Activated CD4-positive, alpha-beta T cell treated with anti-CD3 and anti-CD28 coated beads for 48 hours (primary cell): ENCODE measurements at places on chromosomes 6 and 20.

DNA sequence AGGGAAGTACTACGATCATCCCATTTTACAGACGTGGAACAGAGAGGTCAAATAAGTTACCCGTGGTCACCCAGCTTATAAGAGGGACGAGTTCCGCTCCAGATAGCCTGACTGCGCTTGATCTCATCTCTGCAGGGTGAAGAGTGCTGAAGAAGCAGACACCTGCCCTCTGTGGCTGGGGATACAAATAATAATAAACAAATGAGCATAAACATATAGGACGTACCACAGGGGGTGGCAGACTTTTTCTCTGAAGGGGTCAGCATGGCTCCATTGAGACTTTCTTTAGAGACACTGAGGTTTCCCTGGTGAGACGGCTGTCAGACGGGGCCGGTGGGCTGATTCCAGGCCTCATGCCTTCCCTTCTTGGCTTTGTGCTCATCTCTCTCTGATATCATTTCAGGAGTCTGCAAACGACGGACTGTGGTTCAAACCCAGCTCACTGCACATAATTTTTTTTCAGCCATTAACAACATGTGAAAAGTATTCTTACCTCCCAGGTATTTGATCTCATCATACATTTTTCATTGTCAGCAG lies 47.1 kb downstream of the IRF4 start:
- DNase-seq = no peak

- DNase-seq = no peak
Observed at GRCh38 chr6:145583753-145584152, 151.6 kb downstream of the EPM2A start.

DNA sequence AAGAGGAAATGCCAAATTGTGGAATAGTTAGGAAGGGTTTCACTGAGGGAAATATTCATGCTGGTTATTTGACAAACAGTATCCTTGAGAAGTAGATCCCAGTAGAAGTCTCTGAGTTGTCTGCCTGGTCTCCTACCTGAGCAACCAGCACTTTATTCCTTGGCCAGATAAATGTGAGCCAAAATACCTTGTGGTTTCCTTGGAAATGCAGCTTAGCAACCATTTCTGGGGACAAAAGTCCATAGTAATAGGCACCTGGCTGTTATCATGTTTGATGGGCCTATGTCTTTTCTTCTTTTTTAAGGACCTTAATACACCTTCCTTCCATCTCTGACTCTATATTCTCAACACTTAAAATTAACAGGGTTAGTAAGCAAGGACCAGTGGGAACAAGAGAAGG lies 217.1 kb upstream of the MARCKS start:
- no peak for DNase-seq

GRCh38 chr6:15387118-15387517 lies 141.2 kb downstream of the JARID2 start:
- peak; percentile 29 for DNase-seq

DNA sequence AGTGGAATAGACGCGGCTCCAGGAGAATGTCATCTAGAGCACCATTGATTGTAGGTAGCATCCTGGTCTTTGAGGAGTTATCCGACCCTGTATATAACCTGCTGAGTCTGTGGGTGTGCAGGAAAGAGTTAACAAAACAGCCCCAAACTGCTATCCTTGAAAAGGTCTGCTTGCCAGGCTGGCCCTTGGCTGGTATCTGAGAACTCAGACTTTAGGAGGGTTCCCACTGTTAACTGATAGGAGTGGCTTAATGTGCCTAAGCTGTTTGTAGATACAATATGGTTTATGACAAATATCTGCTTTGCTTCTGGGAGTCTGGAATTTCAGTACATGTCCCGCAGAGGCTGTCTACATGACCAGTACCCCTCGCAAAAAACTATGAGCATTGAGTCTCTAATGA lies 27.6 kb upstream of the MCUR1 start:
- DNase-seq = no peak

GRCh38 chr20:63070771-63071540 lies 64.2 kb upstream of the BHLHE23 start:
- no peak for DNase-seq

DNA sequence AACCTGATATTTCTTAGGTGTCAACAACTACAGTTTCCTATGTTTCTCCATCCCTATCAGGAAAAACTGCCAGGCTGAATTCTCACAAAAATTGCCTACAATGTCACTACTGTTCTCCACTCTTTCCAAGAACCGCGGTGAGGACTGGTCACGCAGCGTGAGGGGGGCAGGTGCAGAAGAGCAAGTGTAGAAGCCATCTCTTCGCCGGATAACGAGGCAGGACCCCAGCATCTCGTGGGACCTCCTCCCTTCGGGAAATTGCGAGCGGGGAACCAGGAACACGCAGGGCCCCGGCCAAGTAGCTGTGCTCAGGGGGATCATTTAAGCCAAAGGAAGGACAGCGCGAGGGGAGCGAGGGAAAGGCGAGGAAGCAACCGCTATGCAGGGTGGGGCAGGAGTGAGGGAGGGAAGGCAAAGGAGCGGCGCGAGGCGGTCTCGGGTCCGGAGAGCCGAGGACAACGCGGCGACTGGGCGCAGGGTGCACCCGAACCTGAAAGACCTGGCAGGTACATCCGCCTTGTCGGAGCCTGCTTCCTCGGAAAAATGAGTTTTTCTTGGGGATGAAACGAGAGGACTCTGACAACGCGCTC lies 559 bp downstream of the APMAP start:
- DNase-seq = peak; percentile 27

DNA sequence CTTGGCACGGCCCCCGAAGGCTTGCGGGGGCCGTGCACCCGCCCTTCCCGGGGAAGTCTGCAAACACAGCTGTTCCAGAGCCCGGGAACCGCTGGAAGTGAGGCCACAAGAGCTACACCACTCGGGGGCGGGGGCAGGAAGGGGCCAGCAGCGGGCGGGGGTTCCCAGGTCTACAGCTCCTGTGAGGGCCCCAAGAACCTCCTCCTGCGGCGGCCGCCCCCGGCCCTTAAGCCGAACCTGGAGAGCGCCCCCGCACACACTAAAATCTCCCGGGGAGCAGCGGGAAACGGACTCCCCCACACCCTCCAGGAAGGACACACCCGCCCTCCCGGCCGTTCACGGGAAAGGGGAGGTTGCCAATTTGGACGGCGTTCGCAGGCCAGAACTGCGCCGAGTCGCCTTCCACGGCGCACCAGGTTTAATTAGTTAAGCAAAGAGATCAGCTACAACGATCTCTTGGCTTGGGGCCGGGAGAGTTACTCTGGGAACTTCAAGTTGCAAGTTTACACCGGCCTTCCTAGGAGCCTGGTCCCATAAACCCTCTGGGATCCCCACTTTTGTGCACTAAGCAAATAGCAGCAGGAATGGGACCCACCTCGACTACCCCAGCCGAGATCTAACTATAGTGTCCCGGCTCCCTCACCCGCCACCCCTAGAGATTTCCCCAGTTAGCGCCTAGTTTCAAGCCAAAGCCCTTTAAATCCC lies 1.7 kb downstream of the JAG1 start:
- peak; percentile 18 for DNase-seq

- no peak for DNase-seq
Observed at GRCh38 chr6:121187200-121187832, 147.0 kb downstream of the TBC1D32 start.

- DNase-seq = no peak
Observed at GRCh38 chr6:103578115-103578514, 1281.6 kb downstream of the HACE1 start.

- no peak for DNase-seq
Observed at GRCh38 chr6:110613356-110613755, 136.9 kb upstream of the SLC22A16 start.

DNA sequence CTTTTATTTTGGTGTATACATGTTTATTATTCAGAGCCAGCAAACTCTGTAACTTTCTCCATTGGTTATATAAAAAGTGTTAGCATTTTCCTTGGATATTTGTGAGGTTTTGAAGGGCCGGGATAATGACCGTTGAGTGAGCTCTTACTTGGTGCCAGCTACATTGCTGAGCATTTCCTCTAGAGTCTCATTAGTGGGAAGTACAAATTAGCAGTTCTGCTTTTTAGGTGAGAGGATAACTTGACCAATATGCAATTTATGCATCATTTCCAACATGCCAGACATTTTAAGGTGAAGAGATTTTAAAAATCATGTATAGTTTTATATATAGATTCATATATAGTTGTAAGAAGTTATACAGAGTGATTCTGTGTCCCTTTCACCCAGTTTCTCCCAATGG lies 84.3 kb downstream of the CARMIL1 start:
- no peak for DNase-seq

DNA sequence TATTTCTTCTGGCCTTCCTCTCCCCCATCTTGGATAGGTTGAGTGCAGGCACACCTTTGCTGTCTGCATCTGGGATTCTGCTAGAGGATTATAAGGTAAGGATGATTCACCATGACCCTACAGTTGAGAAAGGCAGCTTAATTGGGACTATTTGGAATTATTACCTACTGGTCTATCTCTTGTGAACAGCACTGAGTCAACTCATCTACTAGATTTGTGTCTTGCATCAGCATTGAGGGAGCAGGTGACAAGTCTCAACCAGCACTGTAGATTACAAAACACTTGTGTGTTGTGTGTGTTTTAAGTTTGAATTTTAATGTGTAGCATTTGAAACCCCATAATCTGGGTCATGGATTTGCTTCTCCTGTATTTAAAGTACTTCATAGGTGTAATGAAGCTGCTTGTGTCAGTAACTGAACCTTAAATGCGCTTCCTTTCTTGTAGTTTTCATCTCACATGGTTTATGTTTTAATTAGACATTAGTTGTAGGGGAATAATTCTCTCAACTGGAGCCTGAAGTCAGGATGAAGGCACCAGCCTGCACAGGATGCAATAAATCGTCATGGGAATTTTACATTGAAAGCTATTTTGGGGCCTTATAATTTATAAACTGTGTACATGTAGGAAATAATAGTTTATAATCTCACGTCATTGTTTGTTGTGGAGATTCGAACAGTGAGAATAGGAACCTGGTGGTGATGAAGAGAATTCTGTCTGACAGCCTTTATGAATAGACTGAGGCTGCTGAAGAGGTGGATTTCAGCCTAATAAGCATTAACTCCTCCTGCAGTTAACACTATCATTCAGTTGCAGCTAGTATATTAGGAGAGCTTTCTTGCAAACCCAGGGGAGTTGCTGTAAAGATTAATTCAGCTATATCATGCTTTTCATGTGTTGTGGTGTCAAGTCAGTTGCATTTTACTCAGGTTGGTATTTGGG lies 125.1 kb downstream of the JARID2 start:
- no peak for DNase-seq

DNA sequence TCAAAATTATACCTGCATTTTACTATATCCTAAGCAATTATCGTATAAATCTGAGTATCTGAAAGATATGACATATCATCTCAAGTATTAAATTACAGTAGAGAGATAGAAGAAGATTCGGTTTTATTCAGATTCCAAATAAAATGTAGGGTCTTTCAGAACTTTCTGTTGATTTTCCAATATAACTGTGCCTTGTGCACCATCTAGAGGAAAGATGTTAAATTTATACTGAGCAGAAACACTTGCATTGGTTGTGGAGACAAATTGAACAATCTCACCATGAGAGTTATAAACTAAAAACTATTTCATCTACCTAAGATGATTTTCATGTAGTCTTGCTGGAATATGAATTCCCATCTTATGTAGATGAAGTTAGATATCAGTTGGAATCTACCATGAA lies 26.8 kb upstream of the HSF2 start:
- DNase-seq = no peak

DNA sequence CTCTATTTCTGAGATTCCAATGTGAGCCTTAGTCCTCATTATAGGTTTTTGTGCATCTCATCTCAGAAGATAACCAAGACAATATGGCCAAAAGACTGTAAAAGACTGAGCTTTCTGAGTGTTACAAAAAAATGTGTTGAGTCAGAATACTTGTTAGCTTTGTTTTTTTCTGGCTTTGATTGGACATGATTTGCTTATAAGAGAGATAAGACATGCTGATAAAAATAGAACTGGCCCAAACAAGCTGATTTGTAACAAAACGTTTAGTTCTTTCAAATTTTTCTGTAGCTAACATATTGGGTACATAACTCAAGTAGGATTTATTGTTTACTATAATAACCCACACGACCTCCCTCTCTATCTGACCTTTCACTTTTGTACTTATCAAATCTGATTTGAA lies 32.9 kb downstream of the FILIP1 start:
- DNase-seq = no peak

- DNase-seq = no peak
Observed at GRCh38 chr20:44302736-44303135, 8.3 kb downstream of the FITM2 start.

DNA sequence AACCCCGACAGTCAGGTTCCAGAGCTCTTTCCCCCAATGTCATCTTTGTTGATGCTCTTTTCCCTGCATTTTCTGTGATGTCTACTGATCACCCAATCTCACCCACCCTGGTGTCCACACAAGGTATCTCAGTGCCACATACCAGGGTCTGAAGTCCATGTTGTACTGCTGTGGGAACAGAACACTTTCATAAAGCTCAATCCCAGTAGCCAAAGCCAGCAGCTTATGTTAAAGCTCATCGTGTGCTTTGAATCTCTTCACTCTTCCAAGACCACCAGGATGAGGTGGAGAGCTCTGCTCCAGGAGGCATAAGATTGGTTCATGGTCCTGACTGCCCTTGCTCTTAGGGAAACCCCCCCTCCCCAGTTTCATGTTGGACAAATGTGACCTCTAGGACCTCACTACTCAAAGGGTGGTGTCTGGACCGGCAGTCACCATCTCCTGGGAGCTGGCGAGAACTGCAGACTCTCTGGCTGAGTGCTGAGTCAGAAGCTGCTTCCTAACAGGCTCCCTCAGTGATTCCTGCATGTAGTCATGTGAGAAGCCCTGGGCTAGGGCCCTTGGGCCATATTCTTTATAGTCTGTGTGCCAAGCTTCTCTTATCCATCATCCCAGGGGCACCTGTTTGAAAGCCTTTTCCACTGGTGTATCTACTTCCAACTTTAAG lies 13.4 kb upstream of the CPNE5 start:
- DNase-seq = no peak

DNA sequence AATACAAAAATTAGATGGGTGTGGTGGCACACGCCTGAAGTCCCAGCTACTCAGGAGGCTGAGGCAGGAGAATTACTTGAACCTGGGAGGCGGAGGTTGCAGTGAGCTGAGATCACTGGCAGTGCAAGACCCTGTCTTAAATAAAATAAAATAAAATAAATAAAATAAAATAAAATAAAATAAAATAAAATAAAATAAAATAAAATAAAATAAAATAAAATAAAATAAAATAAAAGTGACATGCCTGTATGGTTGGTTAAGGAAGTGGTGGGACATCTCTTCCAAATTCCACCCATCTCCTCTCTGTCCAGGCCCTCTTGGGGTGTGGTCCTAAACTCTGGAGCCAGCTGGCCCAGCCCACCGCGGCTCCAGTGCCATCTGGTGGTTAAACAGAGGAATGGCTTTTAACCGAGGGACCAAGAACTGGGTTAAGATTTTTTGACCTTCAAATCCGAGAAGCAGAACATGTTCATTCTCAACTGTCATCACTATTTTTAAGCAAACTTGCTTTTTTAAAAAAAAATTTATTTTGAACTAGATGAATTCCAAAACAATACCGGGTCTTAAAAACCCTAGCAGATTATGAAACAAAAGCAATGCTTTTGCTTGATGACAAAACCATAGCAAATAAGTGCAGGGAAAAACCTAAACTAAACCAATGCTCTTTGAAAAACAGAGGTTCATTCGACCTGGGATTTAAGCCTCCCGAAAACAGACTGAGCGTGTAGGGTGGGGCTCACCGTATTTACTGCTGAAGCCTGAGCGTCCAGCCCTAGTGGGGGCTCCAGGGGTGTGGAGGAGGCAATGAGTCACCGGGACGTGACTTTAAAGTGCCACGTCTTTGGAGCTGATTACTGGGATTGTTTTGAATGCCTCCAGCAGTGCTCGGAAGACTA lies 68.8 kb downstream of the CDC5L start:
- peak; percentile 61 for DNase-seq
